Retinal pigment epithelial cell (primary cell): ENCODE measurements at places on chromosomes 12 and 14.

- DNase-seq = no peak
Observed at GRCh38 chr12:65673156-65673690, 151.1 kb upstream of the HMGA2 start.

GRCh38 chr12:92861381-92861780 lies 67.7 kb downstream of the EEA1 start:
- DNase-seq = no peak

DNA sequence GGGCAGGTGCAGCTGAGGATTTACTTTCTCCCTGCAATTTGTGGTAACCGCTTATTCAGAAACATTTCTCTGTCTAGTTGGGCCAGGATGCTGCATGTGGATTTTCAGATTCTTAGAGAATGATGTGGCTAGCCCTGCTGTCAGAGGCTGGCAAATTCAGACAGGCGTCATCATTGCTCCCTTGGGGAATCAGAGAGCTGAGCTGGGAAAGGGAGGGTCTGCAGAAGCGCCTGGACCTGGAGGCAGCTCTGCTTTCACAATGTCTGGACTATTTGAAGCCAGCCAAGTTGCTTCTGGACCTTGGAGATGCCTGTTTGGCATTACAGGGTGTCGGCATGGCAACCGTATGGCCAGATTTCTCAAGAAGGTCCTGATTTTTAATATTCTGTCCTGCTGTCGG lies 3.4 kb downstream of the GALNT16 start:
- no peak for DNase-seq

DNA sequence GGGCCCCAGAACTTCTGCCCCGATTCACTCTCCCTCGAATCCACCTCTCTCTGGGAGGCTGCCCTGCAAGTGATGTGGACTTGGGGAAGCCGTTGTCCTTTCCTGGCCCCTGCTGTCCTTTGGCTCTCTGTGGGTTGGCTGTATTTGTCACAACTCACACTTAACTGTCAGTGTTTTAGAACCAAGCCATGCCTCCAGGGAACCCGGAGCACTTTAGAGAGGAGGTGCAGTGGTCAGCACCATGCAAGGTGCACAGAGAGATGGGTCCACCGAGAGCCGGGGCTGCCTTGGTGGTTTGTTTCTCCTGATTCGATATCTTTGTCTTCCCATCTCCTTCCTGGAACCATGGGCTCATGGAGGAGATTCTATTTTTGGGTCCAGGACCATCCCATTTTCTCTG lies 129.5 kb upstream of the RTL1 start:
- DNase-seq = no peak

DNA sequence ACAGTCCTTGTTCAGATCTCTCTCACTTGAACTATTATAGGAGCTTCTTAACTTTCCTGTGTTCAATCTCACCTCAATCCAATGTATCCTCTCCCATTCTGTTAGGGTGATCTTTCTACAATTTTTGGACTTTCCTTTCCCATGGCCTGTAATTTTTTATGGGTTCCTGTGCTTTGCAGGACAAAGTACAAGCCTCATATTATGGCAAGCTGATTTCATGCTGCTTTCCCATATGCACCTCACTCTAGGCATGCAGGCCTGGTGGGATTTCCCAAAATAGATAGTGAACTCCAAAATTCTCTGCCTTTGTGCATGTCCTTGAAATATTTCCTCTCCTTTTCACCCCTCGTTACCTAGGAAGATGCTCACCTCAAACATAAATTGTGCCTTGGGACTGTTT lies 499.4 kb downstream of the NAV3 start:
- DNase-seq = no peak

DNA sequence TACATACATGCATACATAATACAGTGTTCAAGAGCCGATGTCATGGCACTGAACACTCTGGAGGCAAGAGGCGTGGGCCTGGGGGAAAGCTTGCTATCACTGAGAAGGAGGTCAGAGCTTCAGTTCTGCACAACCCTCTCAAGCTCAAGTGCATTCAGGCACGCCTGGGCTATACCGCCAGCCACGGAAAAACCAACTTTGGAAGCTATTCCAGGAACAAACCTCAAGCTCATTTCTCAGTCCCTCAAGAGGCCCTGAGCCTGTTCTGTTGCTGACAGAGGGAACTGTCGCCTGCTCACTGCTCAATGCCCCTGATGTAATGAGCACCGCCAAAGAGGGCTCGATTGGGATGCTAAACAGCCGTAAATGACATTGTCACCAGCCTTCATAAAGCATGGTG lies 9.2 kb downstream of the NOS1 start:
- no peak for DNase-seq
